Activated CD4-positive, alpha-beta T cell treated with anti-CD3 and anti-CD28 coated beads, Interleukin-2, amount 10 ng/mL, durations not matched to agents 24 days and 14 days (primary cell): ENCODE measurements at places on chromosomes 7 and 10. TPM values are rescaled to one million over a fixed set of nuclear protein-coding genes. Genes with fewer than 3 reads are reported as not detected.

The CCL24 gene
- not detected in 2 replicates for total RNA-seq

The DMBT1 gene
- not detected in 2 replicates for total RNA-seq

The FZD1 gene
- total RNA-seq, result 0.79 and 0.92 TPM in 2 replicates

The C10orf90 gene
- not detected in 2 replicates for total RNA-seq

GRCh38 chr7:31134246-31135188 is 82.4 kb downstream of the ADCYAP1R1 start:
- peak; percentile 83 for DNase-seq

DNA sequence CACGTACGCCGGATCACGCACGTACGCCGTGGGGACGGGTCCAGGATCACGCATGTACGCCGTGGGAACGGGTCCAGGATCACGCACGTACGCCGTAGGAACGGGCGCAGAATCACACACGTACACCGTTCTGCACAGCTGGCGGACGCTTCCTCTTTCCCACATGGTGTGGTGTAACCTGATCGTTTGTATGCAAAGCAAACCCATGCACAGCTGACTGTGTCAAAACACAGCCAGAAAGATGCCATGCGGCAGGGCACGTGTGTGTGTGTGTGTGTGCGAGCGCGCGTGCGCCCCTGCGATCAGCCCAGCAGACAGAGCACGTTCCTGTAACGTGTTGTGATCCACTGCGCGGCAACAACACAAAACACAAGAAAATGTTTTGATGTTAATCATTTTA is 573.6 kb downstream of the DNAJB6 start:
- no peak for DNase-seq

DNA sequence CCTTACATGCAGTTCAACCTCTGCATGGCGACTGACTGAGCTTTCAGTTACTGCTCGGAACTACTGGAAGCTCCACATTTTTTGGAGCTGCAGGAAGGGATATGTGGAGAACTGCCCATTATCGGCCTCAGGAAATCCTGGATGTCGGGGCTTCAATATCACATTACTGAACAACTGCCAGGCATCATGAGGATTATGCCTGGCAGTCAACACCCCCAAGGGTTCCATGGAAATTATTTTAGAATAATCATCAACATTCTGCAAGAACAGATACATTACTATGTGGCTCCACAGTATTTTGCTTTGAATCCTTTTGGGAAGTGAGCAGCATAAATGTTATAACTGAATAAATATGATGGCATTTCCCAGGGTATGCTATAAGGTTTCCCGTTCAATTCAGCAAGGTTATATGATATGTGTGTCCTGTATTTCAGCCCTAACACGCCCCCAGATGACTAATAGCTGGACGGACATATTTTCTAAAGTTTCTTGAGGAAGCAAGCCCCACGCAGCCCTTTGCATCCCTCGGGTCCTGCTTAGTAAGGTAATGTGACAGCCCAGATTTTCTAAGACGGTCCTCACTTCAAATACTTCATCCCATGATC is 53.0 kb upstream of the OPALIN start:
- no peak for DNase-seq

- peak; percentile 62 for DNase-seq
These were observed 26.6 kb downstream of the ST8SIA6 start for GRCh38 chr10:17427666-17428350.

GRCh38 chr7:114086914-114087652 is 168.3 kb upstream of the PPP1R3A start:
- peak; percentile 57 for DNase-seq

DNA sequence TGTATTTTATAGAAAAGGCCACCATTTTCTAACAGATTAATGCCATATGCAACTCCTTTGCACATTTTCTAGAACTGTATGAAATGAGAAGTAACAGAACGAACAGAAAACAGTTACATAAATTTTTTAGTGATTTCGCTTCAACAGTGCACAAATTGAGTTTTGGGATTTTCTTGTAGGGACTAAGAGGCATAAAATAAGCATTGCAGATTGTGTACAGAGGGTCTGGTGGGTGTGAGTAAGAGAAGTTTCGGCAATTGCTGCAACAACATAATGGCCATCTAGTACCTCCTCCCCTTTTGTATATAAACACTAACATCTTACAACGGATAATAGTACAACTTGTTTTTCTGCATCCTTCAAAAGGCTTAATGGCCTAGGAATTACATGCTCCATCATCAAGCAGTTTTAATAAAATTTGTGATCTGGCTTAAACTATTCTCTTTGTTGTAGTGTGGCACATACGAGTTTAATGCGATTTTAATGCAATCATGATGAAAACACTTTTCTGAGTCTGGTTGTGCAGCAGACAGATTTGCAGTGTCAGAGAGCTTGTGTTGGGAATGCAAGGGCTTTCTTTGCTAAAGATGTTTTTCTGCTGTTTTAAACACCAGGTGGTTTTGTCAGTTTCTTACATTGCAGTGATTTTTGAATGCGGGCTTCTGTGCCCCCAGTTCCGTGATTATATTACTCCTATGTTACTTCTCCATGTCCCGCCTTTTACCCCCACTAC is 2.9 kb downstream of the GLCCI1 start:
- peak; percentile 57 for DNase-seq

GRCh38 chr7:92851732-92852131 is 15.4 kb upstream of the CDK6 start:
- no peak for DNase-seq

- DNase-seq, result no peak
These were observed 27.8 kb upstream of the KCNK18 start for GRCh38 chr10:117169480-117169879.

GRCh38 chr10:78214955-78215354 is 181.3 kb downstream of the RPS24 start:
- no peak for DNase-seq

GRCh38 chr7:12322903-12323300 is 80.8 kb downstream of the VWDE start:
- no peak for DNase-seq

DNA sequence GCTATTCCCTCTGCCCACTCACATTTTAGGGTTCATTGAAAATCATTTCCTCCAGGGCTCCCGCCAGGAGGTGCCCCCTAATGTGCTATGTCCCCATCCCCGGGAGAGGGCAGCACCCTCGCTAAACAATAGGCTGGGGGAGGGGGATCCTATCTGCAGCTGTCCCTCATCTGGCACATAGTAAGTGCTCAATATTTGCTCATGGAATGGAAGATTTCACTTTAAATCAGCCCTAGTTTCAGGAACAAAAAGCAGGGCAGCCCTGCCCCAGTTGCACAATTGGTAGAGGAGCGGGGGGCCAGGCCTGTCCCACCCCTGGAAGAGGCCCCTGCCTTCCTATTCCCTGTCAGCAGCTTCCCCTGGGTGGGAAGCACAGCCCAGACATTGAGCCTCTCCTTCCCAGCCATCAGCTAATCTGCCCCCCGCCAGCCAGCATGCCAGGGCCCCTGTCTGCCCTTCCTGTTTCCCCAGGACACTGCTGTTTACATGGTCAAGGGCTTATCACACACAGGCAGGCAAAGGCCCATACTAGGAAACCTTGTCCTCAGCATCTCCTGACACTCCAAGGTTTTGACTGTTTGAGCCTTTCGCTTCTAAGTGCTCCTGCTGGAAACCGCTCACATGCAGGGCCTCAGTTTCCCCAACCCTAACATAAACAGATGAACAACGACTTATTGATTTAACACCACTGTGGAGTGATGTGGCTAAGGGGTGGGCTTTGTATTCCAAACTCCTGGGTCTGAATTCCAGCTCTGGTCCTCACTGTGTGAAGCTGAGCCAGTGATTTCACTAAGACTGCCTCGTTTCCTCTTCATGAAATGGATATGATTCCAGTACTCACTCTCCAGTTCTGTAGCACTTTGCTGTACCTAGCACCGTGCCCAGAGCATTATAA is 130.7 kb upstream of the ZMIZ1 start:
- peak; percentile 63 for DNase-seq

DNA sequence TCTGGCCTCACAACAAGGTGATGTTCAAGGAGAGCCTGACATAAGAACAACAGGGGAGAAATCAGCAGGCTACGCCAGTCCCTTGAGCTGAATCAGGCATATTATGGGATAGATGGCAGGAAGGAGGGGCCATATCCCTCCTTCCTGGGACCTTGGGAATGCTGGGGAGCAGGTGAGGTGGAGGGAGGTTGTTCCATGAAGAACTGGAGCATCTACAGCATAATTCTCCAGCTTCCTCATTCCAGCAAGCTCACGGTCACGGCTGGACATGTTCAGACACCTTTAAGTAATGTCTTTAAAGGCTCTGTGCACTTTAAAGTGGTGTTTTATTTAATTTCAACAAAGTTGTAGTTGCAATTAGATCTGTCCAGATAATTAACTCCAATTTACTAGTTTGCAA is 780.5 kb downstream of the TYW1 start:
- no peak for DNase-seq

GRCh38 chr7:50314836-50315592 is 10.5 kb downstream of the IKZF1 start:
- DNase-seq, result peak; percentile 73

GRCh38 chr7:28041508-28042314 is 138.9 kb downstream of the JAZF1 start:
- DNase-seq, result no peak

- no peak for DNase-seq
These were observed 231.3 kb upstream of the NPY start for GRCh38 chr7:24052572-24053260.

DNA sequence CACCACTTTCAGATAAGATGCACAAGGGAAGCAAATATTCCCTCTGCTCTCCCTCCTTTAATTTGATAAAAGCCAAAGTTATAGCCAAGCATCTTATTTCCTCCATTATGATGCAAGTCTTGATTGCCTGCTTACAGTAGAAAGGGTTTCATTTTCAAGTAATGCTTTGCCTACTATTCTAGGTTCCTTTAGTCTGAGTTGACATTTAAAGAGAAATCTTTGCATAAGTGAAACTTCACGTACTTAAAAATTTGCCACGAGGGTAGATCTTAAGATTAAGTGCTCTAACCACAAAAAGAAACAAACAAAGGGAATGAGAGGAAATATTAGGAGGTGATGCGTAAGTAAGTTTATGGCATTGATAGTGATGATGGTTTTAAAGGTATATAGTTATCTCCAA is 78.1 kb upstream of the VWDE start:
- no peak for DNase-seq

- DNase-seq, result no peak
These were observed 240.8 kb downstream of the SNX10 start for GRCh38 chr7:26532471-26532870.

DNA sequence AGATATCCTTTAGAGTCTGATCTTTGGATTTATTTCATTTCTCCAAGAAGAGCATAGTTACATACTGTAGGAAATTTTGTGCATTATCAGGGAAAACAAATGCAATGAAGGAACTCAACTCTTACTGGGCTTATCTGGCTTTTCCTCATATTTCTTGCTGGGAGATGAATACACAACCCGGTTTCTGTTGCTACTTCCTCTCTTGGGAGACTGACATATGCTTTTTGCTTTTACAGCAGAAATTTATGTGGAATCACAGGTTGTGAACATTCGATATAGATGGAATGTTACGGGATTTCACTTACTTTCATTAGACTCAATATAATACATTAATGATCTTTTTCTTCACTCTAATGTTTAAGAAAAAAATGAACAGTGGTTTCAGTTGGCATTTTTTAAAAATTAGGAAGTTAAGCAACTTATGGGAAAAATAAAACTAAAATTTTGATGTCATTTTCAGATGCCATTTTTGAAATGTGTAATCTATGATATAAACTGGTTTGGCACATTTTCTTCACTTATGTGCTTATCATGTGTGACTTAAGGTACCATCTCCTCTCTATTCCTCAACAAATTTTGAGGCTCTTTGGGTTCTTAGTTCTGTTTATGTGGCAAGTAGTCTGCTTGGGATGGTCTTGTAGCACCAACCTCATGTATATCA is 7.1 kb downstream of the SND1 start:
- DNase-seq, result no peak

- DNase-seq, result no peak
These were observed 116.5 kb upstream of the PRPS1L1 start for GRCh38 chr7:18144166-18144565.

- no peak for DNase-seq
These were observed 43.4 kb downstream of the DNMBP start for GRCh38 chr10:99966306-99966705.

GRCh38 chr10:71713135-71714030 is 6.2 kb downstream of the C10orf105 start:
- peak; percentile 81 for DNase-seq

- peak; percentile 83 for DNase-seq
These were observed 345.0 kb downstream of the REEP3 start for GRCh38 chr10:63866075-63866746.

DNA sequence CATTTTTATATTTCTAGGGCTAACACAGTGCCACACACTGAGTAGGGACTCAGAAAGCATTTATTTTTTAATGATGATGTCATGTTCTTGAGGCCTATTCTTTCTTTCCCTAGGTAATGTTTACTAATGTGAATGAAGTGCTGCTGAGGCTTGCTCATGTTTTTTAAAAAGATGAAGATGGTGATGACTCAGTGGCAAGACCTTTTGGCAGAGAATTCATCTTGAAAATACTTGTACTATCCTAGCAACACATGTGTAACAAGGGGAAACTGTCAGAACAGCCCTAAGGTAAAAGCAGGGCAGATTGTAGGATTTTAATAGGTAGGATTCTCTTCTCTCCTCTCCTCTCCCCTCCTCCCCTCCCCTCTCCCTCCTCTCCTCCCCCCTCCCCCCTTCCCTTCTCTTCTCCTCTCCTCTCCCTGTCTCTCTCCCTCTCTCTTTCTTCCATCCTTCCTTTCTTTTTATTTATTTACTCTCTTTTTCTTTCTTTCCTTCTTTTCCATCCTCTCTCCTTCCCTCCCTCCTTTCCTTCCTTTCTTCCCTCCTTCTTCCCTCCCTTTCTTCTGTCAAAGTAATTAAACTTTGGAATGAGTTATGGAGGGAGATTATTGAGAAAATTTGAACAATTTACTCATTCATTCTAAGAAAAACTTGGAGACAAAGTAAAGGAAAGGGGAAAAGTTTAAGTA is 75.3 kb downstream of the ZNF92 start:
- DNase-seq, result no peak

DNA sequence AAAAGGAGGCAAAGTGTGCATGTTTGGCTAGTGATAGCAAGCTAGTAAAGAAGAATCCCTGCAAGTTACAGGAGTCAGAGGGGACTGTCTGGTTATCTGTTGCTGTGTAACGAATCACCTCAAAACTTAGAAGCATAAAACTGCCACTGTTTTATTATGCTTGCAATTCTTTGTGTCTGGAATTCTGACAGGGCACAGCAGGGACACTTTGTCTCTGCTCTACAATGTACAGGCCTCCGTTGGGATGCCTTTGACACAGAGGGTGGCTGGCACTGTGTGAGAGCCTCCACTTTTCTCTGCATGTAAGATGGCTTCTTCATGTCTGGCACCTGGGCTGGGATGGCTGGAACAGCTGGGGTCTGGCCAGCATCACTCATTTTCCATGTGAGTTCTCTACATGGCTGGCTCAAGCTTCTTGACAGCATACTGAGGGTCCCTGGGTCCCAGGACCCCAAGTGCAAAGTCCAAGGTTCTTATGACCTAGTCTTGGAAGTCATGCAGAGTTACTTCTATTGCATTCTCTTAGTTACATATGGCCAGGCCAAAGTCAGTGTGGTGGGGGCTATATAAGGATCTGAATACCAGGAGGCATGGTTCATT is 276.9 kb downstream of the RPS24 start:
- no peak for DNase-seq
